ENCODE measurements at places on chromosomes 4 and X.

- DNase-seq = no peak
Measured at GRCh38 chr4:163693776-163694175, 199.3 kb downstream of the TMA16 start.

DNA sequence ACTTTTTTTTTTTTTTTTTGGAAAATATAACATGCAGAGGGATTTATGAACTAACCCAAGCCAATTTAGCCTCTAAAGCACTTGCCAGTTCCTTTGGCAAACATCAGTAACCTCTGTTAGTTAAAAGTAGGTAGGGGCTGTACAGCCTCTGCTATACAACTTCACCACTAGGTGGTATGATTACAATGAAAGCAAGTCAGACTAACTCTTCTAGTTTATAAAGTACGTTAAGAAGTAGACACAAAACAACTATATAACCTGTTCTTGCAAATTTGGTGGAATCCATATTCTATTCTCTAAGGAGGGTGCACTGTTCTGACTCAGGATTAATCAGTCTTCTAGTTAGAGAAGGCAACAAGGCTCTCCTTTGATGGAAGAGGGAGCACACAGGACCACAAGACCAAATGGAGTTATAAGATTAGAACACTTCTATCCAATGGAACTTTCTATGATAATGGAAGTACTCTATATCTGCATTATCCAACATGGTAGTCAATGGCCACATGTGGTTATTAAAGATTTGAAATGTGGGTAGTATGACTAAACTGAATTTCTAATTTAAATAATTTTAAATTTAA, 12.8 kb downstream of the AIMP1 start:
- DNase-seq = no peak

DNA sequence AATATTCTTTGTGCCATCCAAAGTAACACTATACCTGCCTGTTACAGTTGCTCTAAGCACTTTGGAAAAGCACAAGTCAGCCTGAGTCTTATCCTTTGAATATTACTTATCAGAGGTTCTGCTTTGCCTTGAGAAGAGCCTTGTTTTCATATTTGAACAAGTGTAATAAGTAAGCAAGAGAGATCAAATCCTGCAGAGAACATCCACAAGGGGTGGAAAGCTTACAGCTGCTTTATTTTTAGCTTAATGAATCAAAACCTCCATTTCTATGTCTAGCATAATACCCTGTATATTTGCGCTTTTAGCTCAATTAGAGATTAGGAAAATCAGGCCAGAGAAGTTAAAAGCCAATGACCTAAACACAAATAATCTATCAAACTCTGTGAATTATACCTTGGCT, 139.8 kb downstream of the CDS1 start:
- DNase-seq = no peak

- DNase-seq = no peak
Measured at GRCh38 chr4:119165767-119166166, 30.1 kb downstream of the MYOZ2 start.

GRCh38 chr4:33924239-33924638, 2320.1 kb downstream of the ARAP2 start:
- DNase-seq = no peak

DNA sequence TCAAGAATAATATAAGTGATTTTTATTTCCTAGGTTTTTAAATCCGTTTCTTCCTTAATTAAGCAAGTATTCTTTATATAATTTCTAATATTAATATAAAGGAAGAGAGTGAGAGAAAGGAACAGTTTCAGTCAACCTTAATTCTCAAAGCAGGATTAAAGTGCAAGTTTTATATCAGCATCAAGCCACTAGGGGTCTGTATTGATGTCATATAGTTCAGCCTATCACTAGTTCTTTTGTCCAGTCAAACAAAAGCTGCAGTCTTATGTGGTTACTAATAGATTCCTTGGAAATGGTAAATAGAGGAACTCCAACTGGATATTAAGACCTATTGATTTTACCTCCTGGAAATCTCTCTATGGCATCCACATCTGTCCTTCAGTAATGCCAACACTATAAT, 82.0 kb downstream of the NAP1L3 start:
- DNase-seq = no peak

GRCh38 chr4:188177997-188178675, 38.9 kb downstream of the TRIML1 start:
- no peak for DNase-seq

- no peak for DNase-seq
Measured at GRCh38 chr4:39855909-39856512, 121.7 kb downstream of the PDS5A start.

DNA sequence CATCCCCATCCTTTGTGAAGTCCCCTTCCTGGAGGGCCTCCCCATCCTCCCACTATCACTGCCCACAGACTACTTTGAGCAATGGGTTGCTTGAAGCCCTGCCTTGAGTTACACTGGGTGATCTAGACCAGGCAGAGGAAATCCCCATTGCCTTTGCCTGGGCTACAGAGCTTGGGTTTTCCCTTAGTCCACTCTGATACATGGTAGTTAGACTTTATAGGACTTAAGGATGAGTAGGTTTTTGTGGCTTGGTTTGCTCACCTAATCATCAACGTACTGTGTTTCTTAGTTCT, 56.6 kb downstream of the TMEM131L start:
- no peak for DNase-seq

DNA sequence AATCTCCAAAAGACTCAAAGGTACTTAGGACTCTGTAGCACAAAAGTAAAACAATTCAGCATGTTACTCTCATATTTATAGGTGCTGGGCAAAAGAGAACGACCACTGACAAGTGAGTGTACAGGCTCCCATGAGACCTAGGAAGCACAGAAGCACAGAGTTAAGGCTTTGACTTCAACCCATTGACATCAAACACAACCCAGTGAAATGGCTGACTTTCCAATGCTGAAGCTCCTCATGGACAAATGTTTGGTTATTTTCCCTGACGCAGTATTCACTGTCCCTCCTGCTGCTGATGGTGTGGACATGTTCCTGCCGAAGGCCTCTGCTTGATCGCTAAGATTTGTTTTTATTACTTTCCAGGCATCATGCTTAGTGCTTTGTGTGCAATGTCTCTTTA, 148.7 kb downstream of the TSPAN5 start:
- no peak for DNase-seq

- no peak for DNase-seq
Measured at GRCh38 chrX:156004256-156004655, 6.8 kb downstream of the IL9R start.

DNA sequence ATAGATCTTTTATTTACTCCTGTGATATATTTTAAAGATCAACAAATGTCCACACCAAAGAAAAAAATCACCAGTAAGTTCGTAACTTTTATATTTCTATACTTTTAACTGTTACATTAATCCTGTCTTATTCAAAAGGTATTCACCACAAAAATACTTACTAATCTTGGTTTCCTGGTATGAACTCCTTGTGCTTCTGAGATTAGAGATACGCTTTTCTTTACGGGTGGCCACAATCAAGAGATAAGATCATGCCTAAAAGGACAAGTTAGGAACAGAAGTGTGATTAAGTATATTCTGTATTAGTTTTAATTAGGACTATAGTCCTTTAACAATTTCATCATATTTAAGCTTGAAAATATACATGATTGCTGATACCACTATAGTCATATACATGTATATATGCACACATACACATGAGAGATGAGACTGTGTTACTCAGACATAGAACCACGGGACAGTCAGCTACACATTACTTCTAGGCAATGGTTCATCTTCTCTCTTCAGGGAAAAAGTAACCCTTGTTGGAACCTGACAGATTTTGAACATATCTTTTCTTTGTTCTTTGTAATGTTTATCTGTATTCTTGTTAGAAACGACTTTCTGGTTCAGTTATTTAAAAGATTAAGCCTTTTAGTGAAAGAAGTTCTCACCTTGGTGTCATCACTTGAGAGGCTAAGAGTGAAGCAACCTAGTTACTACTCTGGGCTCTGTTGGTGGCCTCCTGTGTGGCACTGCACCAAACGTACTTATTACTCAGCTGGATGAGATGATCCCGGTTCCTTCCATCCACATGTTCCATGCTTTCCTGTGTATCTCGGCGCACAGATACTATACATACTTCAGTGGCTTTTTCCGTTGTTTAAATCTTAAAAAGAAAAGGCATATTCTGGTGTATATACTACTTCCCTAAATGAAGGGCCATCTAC, 146.1 kb downstream of the CBR4 start:
- no peak for DNase-seq

GRCh38 chrX:95332530-95332929, 1352.1 kb upstream of the DIAPH2 start:
- DNase-seq = no peak

GRCh38 chrX:71949363-71949762, 38.7 kb downstream of the NHSL2 start:
- no peak for DNase-seq

- no peak for DNase-seq
Measured at GRCh38 chrX:105265093-105265492, 44.6 kb upstream of the TEX13A start.

- no peak for DNase-seq
Measured at GRCh38 chr4:139857977-139858376, 192.4 kb downstream of the MGST2 start.

Measured in stimulated activated CD8-positive, alpha-beta memory T cell treated with anti-CD3 and anti-CD28 coated beads, Interleukin-15, amount 100 ng/mL, for 24 hours (primary cell).